Activated CD4-positive, alpha-beta T cell treated with anti-CD3 and anti-CD28 coated beads for 36 hours (primary cell): ENCODE measurements at places on chromosomes 4 and X.

DNA sequence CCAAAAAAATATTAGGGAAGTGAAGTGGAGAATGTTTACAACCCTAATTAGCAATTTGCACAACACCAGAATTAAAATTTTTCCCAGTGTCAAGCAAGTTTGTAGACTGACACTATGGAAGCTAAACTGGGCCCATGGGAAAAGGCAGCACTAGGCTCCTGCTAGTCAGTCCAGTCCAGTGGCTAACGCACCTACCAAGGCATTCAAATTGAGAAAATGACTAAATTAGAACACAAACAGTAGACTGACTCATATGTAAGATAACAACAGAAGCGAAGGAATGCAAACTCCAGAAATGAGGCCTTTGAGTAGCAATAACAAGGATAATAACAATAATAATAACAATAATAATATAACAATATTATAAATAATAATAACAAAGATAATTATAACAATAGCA lies 90.7 kb downstream of the GRIA3 start:
- DNase-seq: no peak

- no peak for DNase-seq
These were observed 22.0 kb upstream of the EIF4E start for GRCh38 chr4:98950925-98951324.

DNA sequence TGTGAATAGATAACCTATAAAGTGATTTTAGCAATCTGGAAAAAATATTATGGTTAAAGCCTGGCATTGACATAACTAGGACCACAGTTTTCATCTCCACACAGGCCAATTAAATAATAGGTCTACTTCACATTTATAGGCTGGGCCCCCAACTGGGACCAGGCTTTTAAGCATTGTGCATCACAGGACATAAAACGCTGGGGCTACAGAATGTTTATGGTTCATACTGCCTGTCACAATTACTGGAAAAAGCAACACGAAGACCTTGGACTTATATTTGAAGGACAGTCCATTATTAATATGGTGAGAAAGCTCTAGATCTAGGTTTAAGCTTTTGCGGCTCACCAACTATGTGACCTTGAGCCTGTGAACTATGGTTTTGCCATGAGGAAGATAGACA lies 94.2 kb downstream of the MFAP3L start:
- no peak for DNase-seq

DNA sequence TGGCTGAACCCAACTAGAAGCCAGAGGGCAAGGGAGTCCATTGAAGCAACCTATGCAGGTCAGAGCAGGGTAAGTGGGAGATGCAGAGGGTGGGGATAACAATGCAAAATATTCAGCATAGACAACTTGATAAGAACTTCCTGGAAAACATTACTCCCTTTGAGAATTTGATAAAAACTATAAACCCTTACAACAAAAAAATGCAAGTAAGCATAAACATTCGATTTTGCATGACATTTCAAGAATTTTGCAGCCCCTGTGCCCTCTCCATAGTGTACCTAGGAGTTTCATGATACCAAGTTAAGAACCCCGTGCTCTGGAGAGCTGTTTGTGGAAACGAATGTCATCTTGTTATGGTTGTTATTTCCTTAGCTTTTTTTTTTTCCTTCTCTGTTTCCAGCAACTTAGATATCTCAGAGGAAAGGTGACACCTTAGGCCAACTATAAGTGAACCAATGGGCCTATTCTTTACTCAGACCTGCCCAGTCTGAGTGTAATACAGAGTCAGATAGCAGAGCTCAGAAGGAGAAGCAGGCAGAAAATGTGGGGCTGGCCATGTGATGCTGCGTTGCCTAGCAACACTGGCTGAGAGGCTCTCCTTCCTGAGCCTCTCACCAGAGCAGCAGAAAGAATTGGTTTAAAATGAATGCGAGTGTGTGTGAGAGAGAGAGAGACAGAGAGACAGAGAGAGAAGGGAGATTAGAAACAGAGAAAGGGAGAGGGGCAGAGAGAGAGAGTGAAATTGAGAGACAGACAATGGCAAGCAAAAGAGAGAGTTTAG lies 36.7 kb upstream of the GABRQ start:
- DNase-seq: no peak

DNA sequence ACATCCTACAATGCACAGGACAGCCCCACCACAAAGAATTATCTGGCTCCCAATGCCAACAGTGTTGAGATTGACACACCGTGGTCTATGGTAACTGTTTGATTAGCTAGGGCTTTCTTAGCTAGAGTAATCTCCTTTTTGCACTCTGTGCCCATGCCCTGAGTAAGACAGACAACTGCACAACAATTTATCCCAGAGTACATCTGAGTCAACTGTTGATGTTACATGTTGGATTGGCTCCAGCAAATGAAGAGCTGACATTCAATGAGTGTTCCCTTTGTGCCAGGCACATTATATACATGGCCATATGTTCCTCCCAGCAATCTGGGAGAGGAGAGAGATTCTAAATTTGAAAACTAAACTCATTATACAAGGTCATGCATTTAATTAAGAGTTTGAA lies 3.9 kb upstream of the FAM9C start:
- DNase-seq: no peak

DNA sequence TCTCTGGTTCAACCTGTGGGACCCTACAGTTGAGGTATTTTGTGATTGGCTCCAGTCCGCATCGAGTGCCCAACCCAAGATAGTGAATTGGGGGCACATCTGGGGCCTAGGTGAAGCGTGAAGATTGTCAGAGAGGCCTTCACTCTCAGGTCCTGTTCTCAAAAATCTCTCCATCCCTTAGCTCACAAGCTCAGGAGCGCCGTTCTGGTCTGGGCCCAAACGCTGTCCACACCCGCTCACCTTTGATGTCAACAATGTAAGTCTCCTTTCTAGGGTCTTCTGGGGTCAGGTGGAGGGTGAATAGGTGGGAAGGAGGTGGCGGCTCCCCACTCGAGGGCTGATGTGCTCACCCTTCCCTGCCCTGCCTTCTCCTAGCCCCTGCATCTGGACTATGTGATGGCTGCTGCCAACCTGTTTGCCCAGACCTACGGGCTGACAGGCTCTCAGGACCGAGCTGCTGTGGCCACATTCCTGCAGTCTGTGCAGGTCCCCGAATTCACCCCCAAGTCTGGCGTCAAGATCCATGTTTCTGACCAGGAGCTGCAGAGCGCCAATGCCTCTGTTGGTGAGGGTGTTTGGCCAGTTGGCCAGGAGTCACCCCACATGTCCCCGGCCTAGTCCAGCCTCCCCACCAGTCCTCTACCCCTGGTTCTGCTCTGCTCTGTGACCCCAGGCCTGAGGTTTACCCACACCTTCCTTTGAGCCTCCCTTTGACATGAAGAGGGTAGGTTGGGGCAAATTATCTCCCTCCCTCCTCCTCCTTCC lies 7.6 kb upstream of the CDK16 start:
- no peak for DNase-seq

DNA sequence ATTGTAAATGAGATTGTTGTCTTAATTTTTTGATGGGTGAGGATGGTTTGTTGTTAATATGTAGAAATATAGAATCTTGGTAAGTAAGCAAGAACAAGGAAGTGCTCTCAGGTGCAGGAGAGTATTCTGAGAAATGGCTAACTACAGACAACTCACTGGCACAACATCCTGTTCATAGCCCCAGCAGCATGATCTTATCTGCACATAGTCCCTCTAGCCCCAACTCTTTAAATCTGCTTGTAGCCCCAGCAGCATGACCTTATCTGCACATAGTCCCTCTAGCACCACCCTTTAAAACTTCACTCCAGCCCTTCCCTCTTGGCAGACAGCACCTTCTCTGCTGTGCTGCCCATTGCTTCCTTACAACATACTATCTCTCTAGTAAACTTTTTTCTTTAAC lies 1957.1 kb upstream of the ADGRL3 start:
- DNase-seq: no peak

- no peak for DNase-seq
These were observed 356.9 kb downstream of the RAB28 start for GRCh38 chr4:13126976-13127910.

DNA sequence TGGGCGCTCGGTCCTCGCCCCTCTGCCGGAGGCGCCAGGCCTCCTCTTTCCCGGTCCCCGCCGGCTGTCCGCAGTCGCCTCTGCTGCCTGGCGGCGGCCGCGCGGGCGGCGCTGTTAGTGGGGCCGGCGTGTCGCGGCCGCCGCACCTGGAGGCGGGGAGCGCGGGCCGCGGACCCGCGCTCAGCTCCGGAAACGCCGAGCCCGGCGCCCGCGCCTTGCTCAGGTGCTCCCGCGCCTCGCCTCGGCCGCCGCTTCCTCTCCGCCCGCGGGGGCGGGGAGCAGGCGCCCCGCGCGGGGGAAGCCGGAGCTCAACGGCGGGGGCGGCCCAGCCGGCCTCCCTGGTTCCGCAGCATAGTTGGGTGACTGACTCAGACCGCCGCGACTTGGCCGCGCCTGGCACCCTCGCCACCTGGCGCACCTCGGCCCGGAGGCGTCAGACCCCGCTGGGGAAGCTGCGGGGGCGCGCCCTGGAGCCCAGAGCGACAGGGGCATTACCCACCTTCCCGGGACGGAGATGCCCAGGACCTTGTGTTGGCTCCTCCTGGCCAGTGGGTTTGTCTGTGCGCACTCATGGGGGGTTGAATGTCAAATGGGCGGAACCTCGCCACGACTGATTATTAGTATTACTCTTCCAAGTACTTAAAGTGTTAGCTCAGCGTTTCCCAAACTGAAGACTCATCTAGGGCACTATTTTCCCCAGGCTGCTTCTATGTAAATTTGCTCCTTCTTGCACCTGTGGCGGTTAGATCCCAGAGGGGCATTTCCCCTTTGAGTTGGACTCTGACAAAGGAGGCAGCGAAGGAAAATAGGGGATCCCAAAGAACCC lies at the start of gene ARAP2:
ARAP2 (minus strand) TSS at position 258 of the 826 bp plus-strand sequence. CDS start 15,028 bp downstream, outside the sequence.
- DNase-seq: peak; percentile 84

- no peak for DNase-seq
These were observed 37.0 kb upstream of the HERC5 start for GRCh38 chr4:88419874-88420273.

- no peak for DNase-seq
These were observed 138.8 kb downstream of the MTNR1A start for GRCh38 chr4:186416451-186417060.

GRCh38 chr4:76207549-76207948 lies 6.1 kb downstream of the SCARB2 start:
- no peak for DNase-seq

DNA sequence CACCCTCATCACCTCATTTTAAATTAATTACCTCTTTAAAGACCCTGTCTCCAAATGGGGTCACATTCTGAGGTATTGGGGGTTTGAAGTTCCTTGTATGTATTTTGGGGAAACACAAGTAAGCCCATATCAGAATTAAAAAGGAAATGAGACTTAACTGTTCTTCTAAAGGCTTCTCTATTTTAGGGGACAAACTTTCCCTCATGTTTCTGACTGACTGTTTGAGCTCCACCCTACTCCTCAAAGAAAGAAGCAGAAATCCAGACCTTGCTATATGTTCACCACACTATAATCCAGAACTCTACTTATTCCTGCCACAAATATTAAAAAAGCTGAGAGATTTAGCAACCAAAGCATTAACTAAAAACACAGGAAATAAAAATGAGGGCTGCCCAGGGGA lies 258.8 kb downstream of the ARHGAP24 start:
- no peak for DNase-seq

DNA sequence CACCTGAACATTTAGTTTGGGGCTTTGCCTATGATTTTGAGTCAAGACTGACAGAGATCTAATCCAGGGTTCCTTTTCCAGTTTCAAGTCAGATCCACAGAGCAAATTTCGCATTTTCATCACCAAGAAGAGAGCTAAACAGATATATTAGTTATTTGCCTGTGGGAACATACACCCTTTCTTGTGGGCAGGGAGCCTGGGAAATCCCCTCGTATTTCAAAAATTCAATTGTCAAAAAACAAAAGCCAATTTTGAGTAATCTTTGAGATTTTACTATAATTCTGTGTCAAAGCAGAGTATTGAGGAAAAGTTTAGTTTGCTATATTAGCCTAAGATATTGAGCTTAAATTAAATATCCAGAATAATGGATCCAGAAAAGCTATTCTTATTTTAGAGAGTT lies 56.6 kb downstream of the AFM start:
- DNase-seq: peak; percentile 14

DNA sequence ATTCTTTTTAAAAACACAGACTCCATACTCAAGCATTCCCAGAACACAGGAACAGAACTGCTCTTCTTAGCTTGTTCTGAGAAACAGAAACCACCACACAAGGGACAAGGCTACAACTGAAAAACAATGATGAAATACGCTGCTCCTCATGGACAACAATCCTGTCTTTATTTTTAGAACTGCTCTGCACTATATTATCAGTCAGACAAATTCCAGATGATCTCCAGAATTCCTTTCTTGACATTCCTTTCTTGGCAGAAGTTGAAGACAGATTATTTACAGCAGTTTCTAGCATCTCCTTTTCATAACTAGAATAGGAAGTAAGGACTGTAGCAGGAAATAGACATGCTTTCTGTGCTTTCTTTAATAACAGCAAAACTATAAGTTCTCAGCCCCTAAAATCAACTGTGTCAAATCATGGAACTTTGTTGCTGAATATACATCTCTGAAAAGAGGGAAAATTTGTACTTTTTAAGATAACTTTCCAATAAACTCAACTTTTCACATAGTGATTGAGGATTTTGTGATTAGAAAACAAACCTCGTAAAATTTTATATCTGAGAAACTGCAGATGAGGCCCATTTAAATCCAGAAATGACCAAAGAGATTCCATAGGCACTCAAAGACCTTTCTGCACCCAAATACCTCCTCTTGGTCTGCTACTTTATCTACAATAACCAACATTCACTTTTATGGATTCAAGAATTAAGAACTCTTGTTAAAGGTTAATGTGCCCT lies 35.9 kb downstream of the ANTXR2 start:
- no peak for DNase-seq

- DNase-seq: no peak
These were observed 3.9 kb upstream of the CTAG2 start for GRCh38 chrX:154657226-154657805.

- no peak for DNase-seq
These were observed 197.2 kb upstream of the VCX3A start for GRCh38 chrX:6732101-6732500.

- DNase-seq: peak; percentile 72
These were observed 5.7 kb downstream of the CD99 start for GRCh38 chrX:2696698-2697215.

GRCh38 chrX:150007356-150007755 lies 69.1 kb upstream of the EOLA2 start:
- DNase-seq: no peak

GRCh38 chrX:8084006-8084405 lies 87.1 kb downstream of the VCX2 start:
- DNase-seq: no peak

DNA sequence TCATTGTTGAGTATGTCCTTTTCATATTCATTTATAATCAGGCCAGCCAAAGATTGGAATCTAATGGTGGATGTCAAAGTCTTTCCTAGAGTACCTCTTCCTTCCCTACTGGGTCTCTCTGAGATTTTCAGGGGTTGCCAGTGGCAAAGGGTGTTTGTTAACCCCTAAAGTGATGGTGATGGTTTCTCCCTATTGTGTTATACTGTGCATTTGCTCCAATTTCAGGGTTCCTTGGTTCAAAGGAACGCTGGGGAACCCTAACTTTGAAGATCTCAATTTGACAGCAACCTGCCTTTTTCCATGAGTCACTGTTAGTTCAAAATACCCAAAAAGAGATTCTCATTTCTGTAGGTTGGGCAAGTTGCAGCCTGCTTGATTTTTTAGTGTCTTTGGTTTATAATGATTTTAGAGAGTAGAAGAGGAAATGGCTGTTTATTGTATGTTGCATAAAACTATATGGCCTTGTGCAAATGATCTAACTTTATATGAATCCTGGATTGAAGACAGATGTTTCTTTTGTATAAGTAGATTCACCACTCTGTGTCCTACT lies 23.0 kb downstream of the GAB1 start:
- peak; percentile 14 for DNase-seq

- DNase-seq: no peak
These were observed 274.6 kb upstream of the MAGEB2 start for GRCh38 chrX:29940750-29941149.

- no peak for DNase-seq
These were observed 27.0 kb downstream of the SLC10A6 start for GRCh38 chr4:86822136-86822535.
